ENCODE measurements at places on chromosomes 1 and 21.

- no peak for DNase-seq
Measured at GRCh38 chr21:29748391-29749167, 191.2 kb downstream of the GRIK1 start.

DNA sequence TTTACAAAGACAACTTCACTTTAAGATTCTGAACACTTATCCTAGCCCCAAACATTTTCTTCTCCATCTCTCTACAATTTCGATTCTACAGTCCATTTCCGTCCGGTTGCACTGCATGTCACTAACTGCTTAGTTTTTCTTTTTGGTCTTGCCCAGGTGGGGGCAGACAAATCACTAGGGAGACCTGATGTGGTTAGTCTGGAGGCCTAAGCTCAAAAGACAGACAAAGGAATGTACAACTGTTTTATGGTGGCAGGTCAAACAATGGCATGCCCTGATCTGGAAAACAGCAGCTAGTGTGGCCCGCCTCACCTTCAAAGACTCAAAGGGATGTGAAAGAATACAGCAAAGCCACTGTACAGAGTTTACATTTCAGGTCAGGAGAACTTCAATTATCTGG, 3.8 kb downstream of the ETV3 start:
- DNase-seq = no peak

- no peak for DNase-seq
Measured at GRCh38 chr1:22969304-22969709, 3.4 kb downstream of the LACTBL1 start.

DNA sequence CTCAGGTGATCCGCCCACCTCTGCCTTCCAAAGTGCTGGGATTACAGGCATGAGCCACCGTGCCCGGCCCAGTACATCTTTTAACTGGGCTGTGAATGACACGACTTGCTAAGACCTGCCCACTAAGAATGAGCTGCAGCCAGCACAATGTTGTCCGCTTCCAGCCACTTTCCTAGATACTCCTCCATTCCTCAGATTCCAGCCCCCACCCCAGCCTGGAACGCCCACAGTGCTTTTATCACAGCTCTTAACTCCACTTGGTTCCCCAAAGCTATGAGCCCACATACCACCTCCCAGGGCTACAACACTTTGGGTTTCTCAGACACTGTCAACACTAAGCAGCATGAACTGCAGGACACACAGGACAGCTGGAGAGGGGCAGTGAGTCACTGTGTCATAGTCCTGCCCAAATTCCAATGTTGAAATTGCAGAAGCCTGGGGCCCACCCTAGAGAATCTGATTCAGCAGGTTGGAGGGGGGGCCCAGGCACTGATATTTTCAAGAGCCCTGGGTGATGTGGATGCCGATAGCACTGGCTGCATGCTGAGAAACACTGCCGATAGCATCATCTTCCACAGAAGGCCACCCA, 58.0 kb downstream of the ACBD3 start:
- no peak for DNase-seq

GRCh38 chr1:58620926-58621325, 43.9 kb upstream of the TACSTD2 start:
- DNase-seq = no peak

DNA sequence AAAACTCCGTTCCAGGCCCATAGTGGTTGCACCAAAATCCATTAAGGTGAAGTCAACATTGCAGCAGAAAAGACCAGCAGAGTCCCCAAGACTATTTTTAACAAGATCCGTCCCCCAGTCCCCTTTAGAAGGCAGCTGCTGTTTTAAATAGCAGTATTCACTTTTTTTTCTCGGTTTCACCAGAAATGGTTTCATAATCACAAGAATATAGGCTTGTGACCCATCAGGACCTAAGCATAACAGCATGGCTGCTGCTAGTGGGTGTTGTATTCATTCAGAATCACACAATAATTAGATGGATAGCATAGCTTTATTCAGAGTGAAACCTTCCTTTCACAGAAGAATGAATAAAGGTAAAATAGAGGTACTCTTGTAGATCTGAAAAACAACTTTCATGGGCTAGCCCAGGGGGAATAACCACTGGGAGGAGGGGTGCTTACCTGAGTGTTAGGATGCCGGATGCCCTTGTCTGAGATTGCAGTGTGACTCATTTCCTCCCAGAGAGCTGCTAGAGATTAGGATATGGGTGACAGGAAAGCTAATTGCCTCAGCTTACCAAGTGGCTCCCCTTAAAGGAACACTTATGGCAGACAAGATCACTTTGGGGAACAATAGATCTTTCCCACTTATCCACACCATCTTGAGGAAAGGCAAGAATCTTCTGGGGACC, 35.0 kb downstream of the ACKR1 start:
- no peak for DNase-seq

DNA sequence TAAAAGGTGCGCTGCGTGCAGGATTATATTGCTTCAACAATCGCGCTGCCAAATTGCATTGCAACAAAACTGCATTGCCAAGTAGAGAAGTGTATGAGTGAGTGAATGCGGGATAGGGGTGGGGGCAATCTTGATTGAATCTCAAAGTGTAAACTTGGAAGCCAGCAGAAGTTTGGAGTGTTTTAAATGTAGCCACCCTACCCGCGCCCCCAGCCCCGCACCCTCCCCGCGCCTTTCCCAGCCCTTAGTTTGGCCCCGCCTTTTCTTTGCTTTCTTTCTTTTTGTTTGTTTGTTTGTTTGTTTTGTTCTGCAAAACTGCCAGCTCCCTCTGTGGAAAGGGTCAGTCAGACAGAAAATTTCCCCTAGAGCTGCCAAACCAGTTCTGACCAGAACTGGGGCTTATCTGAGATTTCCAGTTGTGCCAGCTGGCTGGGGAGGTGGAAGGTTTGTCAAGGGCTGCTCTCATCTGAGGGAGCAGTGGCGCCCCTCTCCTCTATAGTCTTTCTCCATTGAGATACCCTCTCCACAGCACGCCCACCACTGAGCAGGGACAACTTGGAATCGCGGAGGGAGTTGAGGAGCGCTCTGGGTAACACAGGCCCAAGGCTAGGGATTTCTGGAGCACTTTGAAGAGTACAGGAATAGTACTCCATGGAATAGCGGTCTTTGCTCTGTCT, 666 bp upstream of the BEND5 start:
- no peak for DNase-seq

All from stimulated activated CD8-positive, alpha-beta memory T cell treated with anti-CD3 and anti-CD28 coated beads, Interleukin-7, amount 100 ng/mL, for 1 hour (primary cell).